ENCODE measurements at places on chromosomes 11 and 22.

DNA sequence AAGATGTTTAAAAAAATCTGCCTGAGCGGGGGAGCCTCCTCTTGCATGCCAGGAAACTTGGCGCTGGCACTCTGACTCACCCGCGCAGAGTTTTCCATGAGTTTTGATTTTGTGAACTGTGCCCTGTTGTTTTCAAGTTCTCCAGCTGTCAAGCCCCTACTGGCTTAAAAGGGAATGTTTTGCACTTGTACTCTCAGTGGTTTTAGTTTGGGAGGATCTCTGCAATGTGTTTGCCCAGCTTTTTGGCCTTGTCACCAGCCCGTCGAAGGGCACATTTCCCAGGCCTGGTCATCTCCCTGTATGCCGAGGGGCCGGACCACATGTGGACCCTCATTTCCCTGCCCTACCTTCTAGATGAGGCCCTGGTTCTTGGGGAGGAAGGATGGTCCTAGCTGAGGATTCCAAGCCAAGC, 12.2 kb downstream of the MRGPRF start:
- DNase-seq = no peak

GRCh38 chr11:66920978-66921784, 37.0 kb downstream of the PC start:
- DNase-seq = no peak

GRCh38 chr11:101866619-101867491, 48.0 kb upstream of the CEP126 start:
- DNase-seq = no peak

- no peak for DNase-seq
Measured at GRCh38 chr11:85941380-85941973, 86.3 kb downstream of the CCDC83 start.
